ENCODE measurements at places on chromosomes 4 and X.

- DNase-seq: no peak
These were observed 268.3 kb downstream of the PDHA2 start for GRCh38 chr4:96108146-96108545.

- DNase-seq: no peak
These were observed 7.4 kb downstream of the MEPE start for GRCh38 chr4:87840149-87840548.

DNA sequence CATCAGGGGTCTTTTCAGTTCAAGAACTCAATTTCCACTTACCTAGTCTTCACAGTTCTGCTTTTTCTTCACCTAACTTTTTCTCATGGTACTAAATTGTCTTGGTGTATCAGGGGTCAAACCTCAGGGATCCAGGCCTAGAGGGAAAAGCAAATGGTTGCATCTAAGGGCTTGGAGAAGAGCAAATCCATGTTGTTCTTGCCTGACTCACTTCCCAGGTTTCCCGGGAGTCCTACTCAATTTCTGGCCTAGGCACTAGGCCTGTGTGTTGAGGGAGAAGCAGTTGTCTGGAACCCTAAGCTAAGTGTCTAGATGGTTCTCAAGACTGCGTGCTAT lies 191.9 kb upstream of the STK26 start:
- no peak for DNase-seq

DNA sequence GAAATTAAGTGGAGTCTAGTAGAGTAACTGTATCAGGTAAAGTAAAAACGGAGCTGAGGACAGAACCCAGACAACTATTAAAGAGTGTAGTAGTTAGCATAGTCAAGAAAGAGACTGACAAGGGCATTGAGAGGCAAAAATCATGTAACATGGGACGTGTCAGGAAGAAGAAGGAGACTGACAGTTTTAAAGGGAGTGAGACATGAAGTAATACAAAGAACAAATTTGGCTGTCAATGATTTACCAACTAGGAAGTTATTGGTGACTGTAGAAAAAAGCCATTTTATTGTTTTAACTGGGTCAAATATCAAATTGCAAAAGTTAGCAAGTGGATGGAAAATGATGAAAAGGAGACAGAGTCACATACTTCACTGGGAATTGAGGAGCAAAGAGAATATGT lies 422.3 kb downstream of the MAPK10 start:
- no peak for DNase-seq
